Cortex of kidney (tissue), 1 donor: ENCODE measurements at places on chromosomes 1 and 21.

GRCh38 chr1:154206196-154206595 is at the start of gene CFAP141:
Gene CFAP141 (minus strand): TSS chr1:154206333. CDS start chr1:154206307, 26 bp downstream.
- no peak for DNase-seq

DNA sequence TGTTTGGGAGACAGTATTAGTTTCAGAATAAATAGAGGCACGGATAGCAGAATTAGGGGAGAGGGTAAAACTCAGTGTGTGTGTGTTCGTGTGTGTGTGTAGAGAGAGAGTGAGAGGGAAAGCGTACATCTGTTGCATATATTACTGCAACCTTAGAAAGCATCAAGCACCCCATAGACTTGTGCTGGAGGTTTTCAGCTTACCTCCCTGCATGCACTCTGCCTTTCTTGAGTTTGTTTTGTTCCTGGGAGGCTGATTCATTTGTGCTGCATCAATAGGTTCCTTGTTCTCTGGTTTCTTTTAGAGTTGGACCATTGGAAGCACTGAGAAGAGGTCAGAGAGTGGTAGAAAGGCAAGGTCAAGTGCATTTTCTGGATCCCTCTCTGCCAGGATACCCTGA is 104.4 kb upstream of the KCNK1 start:
- no peak for DNase-seq

GRCh38 chr21:45580576-45581321 is 38.5 kb upstream of the SLC19A1 start:
- DNase-seq: no peak

- no peak for DNase-seq
Measured at GRCh38 chr1:58885998-58886397, 102.2 kb upstream of the JUN start.

DNA sequence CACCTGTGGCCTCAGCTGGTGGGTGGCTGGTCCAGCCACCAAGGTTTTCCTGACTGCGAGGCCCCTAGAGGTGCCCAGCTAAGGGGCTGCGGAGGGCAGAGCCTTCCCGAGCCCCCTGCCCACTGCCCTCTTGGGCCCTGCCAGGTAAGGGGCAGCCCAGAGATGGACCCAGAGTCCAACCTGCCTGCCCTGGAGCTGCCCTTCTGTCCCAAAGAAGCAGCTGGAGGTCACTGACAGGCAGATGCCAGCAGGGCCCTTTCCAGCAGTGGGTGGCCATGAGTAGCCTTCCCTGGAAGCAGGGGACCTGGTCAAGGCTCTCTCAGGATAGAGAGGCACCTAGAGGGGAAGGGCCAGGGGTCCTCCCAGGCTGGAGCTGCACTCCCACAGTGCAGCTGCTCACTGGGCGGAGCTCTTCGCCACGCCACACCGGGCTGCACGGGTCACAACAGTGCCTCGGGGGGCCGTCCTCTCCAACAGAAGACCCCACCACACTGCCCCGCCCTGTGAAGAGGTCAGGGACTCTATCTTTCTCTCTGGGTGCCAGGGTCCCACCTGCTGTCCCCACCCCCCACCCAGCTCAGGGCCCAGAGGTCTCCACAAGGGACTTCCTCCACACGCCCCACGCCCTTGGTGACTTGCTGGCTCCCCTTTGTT is 10.9 kb upstream of the GNB1 start:
- no peak for DNase-seq

DNA sequence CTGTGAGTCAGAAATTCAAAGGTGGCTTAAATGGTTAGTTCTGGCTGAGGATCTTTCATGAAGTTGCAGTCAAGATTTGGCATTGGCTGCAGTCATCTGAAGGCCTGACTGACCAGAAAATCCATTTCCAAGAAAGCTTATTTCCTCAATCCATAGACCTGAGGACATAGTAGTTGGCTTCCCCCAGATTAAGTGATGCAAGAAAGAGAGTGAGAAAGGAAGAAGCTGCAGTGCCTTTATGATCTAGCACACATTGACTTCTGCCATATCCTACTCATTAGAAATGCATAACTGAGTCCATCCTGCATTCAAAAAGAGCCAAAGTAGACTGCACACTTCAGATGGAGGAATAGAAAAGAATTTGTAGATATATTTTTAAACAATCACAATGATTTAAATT is 222.6 kb downstream of the COL24A1 start:
- no peak for DNase-seq

DNA sequence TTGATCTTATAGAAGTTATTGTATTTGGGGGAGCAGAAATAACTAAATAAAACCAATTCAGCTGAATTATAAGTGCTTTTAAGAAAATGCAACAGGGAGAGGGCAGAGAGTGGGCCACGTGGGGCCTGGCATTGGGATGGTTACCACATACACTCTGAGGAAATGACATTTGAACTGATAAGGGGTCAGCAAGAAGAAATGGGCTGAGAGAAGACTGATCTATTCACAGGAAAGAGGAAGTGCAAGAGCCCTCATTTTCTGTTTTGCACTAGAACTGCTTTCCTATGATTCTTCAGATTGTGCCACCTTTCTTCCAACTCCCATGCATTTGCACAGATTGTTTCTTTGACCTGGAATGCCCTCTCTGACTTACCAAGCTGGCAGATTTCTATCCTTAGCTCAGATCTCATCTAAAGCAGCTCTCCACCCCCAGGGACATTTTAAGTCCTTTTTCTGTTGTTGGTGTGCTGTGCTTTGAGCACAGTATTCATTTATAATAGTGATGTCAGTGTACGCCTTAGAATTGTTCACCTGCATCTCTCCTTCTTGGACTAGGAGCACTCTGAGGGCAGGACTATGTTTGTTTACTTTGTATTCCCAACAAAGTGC is 115.9 kb downstream of the FGGY start:
- no peak for DNase-seq

- DNase-seq: no peak
Measured at GRCh38 chr1:5908461-5909375, 83.5 kb downstream of the NPHP4 start.
